ENCODE measurements at places on chromosomes 1 and 21.
A peak's percentile ranks its signal among the peaks of the same experiment; 100 is the strongest.

GRCh38 chr1:168972887-168973286 lies 133.6 kb upstream of the ATP1B1 start:
- peak; percentile 7 for DNase-seq

DNA sequence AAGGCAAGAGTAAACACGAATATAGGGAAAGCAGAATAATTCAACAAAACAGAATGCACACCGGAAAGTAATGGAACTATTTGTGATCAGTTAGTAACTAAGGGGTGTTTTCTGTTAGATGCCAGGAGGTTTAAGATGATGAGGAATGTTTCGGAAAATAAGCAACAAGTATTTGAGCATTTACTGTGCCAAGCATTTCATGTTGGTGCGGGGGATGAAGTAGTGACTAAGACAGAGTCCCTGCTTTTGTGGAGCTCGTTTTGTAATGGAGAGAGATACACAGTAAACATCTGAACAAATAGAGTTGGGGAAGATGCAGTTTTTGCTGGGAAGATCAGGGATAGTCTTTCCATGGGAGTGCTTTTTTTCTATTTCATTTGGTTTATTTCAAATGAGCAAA lies 78.7 kb downstream of the DYRK1A start:
- peak; percentile 64 for DNase-seq

- DNase-seq = peak; percentile 25
Measured at GRCh38 chr1:82775406-82776000, 974.8 kb downstream of the ADGRL2 start.

GRCh38 chr1:242605521-242605920 lies 81.0 kb upstream of the PLD5 start:
- DNase-seq = no peak

GRCh38 chr1:3197781-3198316 lies 128.8 kb downstream of the PRDM16 start:
- no peak for DNase-seq

- no peak for DNase-seq
Measured at GRCh38 chr21:45254460-45254930, 33.2 kb downstream of the POFUT2 start.
